Natural killer cell treated with Interleukin-12 subunit alpha and Interleukin-12 subunit beta and Interleukin-15 and Interleukin-18, amount 100 ng/mL, for 72 hours (primary cell): ENCODE measurements at places on chromosomes 1 and 21.

GRCh38 chr21:44987301-44987885 is 47.6 kb downstream of the SLX9 start:
- DNase-seq, result peak; percentile 47

DNA sequence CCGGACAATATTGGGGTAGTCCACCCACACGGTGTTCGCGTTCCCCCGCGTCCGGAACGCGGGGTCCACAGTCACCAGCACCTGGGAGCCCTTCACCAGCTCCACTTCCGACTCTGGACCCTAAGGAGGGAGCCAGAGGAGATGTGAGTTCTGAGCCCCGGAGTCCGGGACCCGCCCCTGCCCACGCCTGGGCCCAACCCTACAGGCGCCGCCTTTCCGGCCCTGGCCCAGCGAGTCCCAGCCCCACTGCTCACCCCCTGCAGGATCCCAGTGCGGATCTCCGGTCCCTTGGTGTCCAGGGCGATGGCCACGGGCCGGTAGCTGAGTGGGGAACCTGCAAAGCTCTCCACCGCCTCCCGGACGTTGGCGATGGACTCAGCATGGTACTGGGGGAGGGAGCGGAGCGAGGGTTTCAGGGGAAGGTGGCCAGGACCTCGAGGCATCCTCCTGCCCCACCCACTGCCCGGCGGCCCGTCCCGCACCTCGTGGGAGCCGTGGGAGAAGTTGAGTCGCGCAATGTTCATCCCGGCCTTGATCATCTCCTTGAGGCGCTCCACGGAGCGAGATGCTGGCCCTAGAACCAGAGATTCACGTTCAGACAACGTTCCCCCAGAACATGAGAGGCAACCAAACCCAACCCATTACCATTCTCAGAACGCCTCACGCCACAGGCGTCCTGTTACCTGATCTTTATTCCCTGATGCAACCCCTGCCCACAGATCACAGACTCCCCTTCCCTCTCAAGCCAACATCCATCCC is 5.9 kb downstream of the PKLR start:
- DNase-seq, result no peak

GRCh38 chr1:82090104-82090503 is 289.4 kb downstream of the ADGRL2 start:
- no peak for DNase-seq

DNA sequence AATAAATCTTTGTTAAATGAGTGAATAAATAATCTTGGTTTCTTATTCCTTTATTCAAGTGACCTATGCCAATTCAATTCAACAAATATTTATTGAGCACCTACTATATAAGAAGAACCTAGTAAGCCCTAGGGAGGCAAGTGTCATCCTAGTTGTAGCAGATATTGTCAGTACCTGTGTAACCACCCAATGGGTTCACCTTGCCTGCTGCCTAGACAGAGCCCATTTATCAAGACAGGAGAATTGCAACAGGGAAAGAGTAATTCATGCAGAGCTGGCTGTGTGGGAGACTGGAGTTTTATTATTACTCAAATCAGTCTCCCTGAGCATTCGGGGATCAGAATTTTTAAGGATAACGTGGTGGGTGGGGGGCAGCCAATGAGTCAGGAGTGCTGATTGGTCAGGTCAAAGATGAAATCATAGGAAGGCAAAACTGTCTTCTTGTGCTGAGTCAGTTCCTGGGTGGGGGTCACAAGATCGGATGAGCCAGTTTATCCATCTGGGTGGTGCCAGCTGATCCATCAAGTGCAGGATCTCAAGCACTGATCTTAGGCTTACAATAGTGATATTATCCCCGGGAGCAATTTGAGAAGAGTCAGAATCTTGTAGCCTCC is 53.8 kb upstream of the KCNA3 start:
- DNase-seq, result no peak
